Omental fat pad (tissue), 4 donors: ENCODE measurements at places on chromosomes 16 and 17. TPM values are rescaled to one million over a fixed set of nuclear protein-coding genes. Genes with fewer than 3 reads are reported as not detected.

The NLRC3 gene
- total RNA-seq = 1.2 TPM

The ADAP2 gene
- 25.1 TPM for total RNA-seq

The PTGES3L gene
- not detected for total RNA-seq

The ALDH3A1 gene
- 2.8 TPM for total RNA-seq

The RNF112 gene
- total RNA-seq = 1.8 TPM

GRCh38 chr17:76458580-76459490 is 5.9 kb upstream of the UBE2O start:
- DNase-seq = no peak

DNA sequence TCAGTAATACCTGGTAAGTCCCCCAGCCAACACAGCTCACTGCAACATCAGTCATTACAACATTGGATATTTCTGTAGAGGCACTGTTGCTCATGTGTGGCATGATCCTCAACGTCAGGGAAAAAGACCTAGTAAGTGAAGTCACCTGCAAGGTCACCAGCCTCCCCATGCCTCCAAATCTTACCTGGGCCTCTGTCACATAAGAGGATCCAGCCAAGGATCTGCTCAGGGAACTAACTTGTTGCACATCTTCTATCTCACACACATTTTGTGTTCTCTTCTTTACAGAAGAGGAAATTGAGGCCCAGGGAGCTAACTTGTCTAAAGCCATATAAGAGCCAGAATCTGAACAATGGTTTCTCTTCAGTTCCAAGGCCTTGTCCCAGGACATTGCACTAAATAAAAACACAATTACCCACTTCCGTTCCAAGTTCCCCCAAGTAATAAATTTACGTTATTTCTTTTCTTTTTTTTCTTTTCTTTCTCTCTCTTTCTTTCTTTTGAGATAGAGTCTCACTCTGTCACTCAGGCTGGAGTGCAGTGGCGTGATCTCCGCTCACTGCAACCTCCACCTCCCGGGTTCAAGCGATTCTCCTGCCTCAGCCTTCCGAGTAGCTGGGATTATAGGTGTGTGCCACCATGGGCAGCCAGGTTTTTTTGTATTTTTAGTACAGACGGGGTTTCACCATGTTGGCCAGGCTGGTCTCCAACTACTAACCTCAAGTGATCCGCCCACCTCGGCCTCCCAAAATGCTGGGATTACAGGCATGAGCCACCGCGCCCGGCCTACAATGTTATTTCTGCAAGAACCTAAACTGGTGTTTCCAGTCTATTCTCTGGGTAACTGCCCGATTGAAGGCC is 1.3 kb downstream of the SHMT1 start:
- no peak for DNase-seq

DNA sequence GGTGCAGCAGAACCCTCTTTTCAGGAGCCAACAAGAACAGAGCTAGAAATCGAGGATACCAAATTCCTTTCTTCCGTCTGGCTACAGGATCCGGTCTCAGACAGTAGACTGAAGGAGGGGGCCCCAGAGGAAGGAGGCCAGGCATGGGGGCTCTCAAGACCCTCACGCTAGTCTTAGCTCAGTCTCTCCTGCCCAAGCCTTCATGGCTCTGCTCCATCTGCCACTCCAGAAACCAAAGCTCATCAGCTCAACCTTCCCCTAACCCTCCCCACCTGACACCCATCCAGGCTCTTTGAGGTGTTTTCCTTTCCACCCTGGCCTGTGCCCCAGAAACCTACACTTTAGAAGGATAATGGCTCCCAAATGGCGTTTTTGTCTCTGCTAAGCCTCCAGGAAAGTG is 6.2 kb upstream of the TMEM92 start:
- DNase-seq = no peak

- no peak for DNase-seq
Measured at GRCh38 chr16:66052745-66053144, 313.7 kb upstream of the CDH5 start.

DNA sequence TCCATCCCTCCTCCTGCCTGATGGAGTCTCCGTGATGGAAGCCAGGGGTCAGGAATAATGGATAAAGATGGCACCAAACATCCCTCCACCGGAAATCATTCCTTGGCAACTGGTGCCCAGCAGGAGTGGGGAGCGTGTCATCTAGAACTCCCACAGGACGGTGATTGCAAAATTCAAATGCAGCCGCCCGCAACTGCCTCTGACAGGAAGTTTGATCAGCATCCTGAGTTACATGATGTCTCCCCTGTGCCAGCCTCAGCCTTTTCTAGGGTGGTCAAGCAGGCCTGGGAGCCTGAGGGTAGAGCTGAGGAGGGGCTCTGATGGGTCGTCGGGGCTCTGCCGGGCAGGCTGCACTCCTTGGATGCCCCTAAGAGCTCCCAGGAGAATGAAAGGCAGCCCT is 52.8 kb downstream of the GSG1L start:
- DNase-seq = no peak

DNA sequence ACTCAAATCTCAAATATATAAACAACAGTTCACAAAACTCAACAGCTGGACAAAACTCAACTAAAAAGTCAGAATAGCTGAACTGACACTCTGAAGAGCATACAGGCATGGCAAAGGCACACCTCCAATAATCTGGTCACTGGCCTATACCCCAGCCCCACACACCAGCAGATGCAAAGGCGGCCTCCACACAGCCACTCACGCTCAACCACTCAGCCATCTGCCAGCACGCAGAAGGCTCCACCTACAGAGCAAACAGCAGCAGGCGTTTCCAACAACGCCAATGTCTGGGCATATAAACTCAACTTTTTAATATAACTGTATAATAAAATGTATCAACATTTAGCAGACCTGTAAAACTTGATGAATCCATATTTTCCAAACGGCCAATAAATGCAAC is 17.2 kb downstream of the USP7 start:
- DNase-seq = no peak

DNA sequence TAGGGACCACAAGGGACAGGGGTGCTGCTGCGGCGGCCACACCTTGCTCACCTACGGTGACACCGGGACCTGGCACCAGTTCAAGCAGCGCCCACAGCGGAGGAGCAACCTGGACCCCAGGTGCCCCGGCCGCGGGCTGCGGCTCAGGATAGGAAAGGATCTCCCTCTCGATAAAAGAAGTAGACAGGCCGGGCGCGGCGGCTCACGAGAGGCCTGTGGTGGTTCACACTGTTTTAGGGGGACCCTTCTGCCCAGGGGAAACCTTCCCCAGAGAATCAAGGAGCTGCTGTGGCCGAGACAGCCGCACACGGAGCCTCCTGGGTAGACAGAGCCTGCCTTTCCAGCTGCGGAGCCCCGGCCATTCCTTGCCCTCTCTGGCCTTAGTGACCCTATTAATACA is 17.9 kb upstream of the ATP2A3 start:
- DNase-seq = no peak
